HCT116 (cell line): ENCODE measurements at places on chromosomes 5 and 9.

GRCh38 chr5:107806271-107806670 is 135.5 kb upstream of the EFNA5 start:
- H3K27ac ChIP-seq, result no peak overlapping the region
- no peak for DNase-seq
- no peaks in the 10 kb centered on the region for H3K27me3 ChIP-seq
- H3K36me3 ChIP-seq, result no peaks in the 10 kb centered on the region
- H3K4me3 ChIP-seq, result no peak overlapping the region

- no peak overlapping the region for H3K27ac ChIP-seq
- no peaks in the 10 kb centered on the region for H3K4me1 ChIP-seq
- no peak overlapping the region for H3K4me3 ChIP-seq
- H3K27me3 ChIP-seq, result no peaks in the 10 kb centered on the region
Observed at GRCh38 chr5:137706841-137707240, 29.0 kb downstream of the KLHL3 start.

- no peaks in the 10 kb centered on the region for H3K36me3 ChIP-seq
- H3K4me3 ChIP-seq, result no peak overlapping the region
- DNase-seq, result no peak
- H3K27ac ChIP-seq, result no peak overlapping the region
Observed at GRCh38 chr9:117160254-117160653, 254.6 kb downstream of the ASTN2 start.

GRCh38 chr9:130989891-130990290 is 19.1 kb upstream of the LAMC3 start:
- H3K4me1 ChIP-seq, result no peaks in the 10 kb centered on the region; the same call in 1 of the 2 replicates
- DNase-seq, result no peak
- H3K27me3 ChIP-seq, result no peaks in the 10 kb centered on the region
- no peak overlapping the region for H3K4me3 ChIP-seq
- H3K27ac ChIP-seq, result no peak overlapping the region

- DNase-seq, result no peak
- H3K4me1 ChIP-seq, result no peaks in the 10 kb centered on the region
- no peaks in the 10 kb centered on the region for H3K36me3 ChIP-seq
Observed at GRCh38 chr9:130912932-130913598, 16.5 kb upstream of the QRFP start.

DNA sequence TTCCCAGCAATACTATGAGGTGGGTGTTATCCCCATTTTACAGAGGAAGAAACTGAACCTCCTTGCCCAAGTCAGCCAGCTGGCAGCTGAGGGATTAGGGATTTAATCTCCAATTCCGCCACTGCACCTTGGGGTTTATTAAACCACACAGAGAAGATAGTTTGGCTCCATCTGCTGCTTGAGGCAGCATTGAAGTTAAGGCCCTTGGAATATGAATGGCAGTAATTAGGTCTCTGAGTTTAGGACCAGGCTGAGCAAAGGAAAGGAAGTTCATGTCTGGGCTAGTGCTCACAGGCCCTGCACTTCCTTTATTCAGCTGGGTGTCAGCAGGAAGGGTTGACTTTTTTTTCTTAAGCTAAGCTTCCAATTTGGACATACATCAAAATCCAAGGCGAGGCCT is 86.9 kb upstream of the GDNF start:
- H3K27ac ChIP-seq, result no peak overlapping the region
- no peak overlapping the region for H3K4me3 ChIP-seq
- peaks cover 10% of the 10 kb centered on the region; the same call in 1 of the 2 replicates for H3K27me3 ChIP-seq
- no peak for DNase-seq
